Stimulated activated memory B cell treated with anti-CD40 and anti-IgM and Interleukin-4, amounts not matched to agents 10 μg/mL and 1 μg/mL and 100 μg/mL, for 72 hours (primary cell): ENCODE measurements at places on chromosomes 5 and 9.

DNA sequence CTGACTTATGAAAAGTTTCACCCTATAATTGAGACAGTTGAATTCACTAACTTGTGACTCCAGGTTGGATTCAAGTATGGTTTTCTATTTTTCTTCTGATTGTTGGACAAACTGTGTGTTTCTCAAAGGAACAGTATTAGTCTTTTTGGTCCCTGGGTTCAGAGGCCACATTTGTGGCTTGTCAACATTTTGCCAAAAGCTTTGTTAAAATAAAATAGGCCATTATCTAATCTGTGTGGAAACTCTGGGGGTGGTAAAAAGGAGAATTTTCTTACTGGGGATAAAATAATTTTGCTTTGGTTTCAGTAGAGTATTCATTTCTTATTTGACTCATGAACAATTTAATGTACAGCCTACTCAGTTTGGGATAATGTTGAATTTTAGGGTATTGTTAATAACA lies 166.3 kb downstream of the TMEM167A start:
- no peak overlapping the region for H3K4me3 ChIP-seq
- no peak overlapping the region for H3K27ac ChIP-seq
- H3K4me1 ChIP-seq, result no peaks in the 10 kb centered on the region
- no peaks in the 10 kb centered on the region for H3K27me3 ChIP-seq
- H3K36me3 ChIP-seq, result peaks cover 7% of the 10 kb centered on the region

DNA sequence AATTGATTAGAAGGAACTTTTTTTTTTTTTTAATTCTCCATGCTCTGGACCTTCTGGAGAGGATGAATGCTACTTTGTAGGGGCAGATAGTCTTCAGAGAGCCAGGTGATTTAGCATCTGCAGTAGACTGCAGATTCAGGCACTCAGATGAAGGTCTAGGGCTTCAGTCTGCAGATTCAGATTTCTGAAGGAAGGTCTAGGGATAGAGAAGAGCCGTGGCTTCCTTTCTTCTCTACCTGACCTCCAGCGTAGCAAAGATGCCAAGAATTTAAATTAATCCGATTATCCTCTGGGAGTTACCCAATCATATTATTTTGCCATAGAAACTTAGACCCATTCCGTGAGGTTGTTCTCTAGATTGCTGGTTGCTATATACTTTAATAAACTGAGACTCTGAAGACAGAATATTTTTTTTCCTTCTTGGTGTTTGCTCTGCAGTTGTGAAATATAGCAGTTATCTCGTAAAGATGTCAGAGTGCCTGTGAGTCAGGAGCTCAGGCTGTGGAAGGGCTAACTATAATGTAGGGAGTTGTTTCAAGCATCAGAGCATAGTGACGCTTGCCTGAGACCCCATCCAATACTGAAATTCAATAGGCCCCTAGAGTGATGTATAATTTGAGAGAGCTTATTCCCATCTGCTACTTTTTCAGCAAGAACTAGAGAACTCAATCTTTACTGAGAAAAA lies 132.7 kb upstream of the SLC12A2 start:
- no peak for ATAC-seq
- H3K27ac ChIP-seq, result no peak overlapping the region
- peaks cover 36% of the 10 kb centered on the region for H3K36me3 ChIP-seq
- no peaks in the 10 kb centered on the region for H3K27me3 ChIP-seq
- no peak overlapping the region for H3K4me3 ChIP-seq
- no peaks in the 10 kb centered on the region for H3K4me1 ChIP-seq

- H3K36me3 ChIP-seq, result peaks cover 9% of the 10 kb centered on the region
- peaks cover 12% of the 10 kb centered on the region for H3K4me1 ChIP-seq
- H3K4me3 ChIP-seq, result no peak overlapping the region
- ATAC-seq, result no peak
- no peak overlapping the region for H3K27ac ChIP-seq
Measured at GRCh38 chr9:32398207-32398606, 13.8 kb downstream of the ACO1 start.

DNA sequence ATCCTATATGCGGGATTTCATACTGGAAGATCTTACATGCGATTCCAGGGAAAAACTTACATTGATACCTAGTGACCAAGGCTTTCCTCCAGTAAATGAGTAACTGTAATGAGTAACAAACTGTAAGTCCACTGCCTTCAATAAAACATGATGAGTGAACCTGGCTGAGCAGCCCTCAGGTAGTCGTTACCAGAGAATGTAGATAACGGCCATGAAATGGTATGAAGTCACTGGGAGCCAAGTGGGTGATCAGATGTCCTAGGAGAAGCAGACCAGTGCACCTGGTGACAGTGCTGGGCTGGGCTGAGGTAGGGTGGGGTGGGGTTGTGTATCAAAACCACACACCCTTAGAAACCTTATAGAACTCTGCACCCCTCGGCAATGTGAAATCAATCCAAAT lies 203.6 kb downstream of the ALDH1A1 start:
- no peak overlapping the region for H3K27ac ChIP-seq
- H3K4me1 ChIP-seq, result no peaks in the 10 kb centered on the region
- no peak for ATAC-seq
- H3K4me3 ChIP-seq, result no peak overlapping the region

DNA sequence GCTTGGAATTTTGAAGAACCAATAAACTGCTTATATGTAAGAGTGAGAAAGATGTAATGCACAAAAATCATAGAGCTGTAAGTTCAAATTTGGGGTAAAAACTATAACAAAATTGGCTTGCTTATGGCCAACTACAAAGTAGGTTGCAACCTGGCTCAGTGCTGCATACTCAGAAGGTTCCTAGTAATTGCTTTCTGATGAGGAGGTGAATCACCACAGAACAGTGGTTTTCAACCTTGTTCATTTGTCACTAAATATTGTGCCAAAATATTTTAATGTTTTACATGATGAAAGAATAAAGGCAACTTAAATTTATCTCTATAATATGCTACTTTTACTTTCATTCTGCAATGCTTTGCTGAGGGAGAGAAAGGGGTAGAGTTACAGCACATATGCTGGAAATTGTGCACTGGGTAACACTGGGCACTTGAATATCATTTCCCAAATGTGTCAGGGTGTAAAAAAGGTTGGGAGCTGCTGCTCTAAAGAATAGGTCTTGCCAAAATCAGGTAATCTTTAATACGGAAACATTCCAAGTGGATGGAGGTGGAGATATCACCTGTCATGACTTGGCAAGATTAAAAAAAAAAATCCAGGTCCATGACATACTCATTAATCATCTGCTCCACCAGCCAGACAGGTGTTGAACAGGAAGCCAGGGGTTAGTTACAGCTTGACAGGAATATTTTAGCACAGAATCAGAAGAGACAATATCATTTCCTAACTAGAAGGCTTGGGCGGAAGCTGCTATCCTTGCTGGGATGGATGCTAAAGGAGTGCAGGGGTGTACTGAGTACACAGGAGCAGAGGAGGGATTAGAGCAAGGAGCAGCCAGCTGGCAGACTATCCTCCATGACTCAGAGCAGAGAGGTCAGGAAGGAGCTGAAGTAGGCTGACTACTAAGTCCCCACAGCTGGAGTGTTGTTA lies 34.6 kb upstream of the CCL21 start:
- ATAC-seq, result no peak
- no peak overlapping the region for H3K4me3 ChIP-seq
- H3K27ac ChIP-seq, result no peak overlapping the region
- no peaks in the 10 kb centered on the region for H3K36me3 ChIP-seq

- ATAC-seq, result no peak
- H3K4me1 ChIP-seq, result no peaks in the 10 kb centered on the region
- H3K4me3 ChIP-seq, result no peak overlapping the region
- no peak overlapping the region for H3K27ac ChIP-seq
- H3K36me3 ChIP-seq, result no peaks in the 10 kb centered on the region
Measured at GRCh38 chr9:104256031-104256695, 162.1 kb downstream of the SMC2 start.

DNA sequence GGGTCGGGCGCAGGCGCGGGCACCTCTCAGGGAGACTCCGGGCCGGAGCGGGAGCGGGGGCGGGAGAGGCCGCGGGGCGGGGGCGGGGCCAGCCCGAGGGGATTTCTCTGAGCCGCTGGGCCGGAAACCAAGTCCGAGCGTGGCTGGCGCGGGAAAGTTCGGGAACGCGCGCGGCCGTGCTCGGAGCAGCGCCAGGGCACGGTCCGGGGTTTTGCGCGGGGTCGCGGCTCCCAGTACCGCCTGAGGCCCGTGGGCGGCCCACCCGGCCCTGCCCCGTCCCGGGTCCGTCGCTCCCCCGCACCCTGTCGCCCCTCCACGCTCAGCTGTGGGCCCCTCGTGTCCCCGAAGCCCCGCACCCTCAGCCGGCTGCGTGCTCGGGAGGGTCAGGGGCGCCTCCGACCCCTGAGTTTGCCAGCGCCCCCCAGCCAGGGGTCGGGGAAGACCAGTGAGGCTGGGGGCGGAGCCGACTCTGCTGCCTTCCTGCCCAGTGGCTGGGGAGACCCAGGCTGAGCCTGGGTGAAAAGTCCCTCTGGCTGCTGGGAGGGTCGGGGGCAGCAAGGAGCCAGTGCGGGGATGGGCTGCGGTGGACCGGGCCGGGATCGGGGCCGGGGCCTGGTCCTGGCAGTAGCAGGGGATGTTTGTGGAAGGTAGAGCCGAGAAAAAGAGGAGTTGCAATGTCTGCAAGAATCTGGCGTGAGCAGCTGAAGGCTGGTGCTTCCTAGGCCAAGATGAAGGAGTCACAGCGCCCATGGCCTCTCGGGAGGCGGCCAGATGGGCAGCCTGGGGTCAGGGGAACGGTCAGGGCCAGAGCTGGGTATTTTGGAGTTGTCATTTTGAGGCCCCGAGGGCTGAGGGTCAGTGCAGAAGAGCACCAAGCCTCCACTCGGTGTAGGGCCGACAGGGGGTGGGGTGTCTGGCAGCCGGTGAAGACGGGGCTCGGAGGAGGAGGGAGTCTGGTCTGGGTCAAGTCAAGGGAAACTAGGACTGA lies 588 bp downstream of the TRAF2 start:
- peak overlapping the region; percentile 95 for H3K4me3 ChIP-seq
- H3K27me3 ChIP-seq, result no peaks in the 10 kb centered on the region
- ATAC-seq, result peak; percentile 32
- peaks cover 41% of the 10 kb centered on the region for H3K4me1 ChIP-seq

GRCh38 chr9:16869131-16869881 lies 1.2 kb downstream of the BNC2 start:
- H3K27ac ChIP-seq, result no peak overlapping the region
- H3K4me3 ChIP-seq, result no peak overlapping the region
- no peak for ATAC-seq
- H3K36me3 ChIP-seq, result no peaks in the 10 kb centered on the region
- H3K4me1 ChIP-seq, result no peaks in the 10 kb centered on the region

- ATAC-seq, result no peak
- no peak overlapping the region for H3K27ac ChIP-seq
- no peak overlapping the region for H3K4me3 ChIP-seq
Measured at GRCh38 chr9:19358701-19359100, 21.3 kb downstream of the RPS6 start.

DNA sequence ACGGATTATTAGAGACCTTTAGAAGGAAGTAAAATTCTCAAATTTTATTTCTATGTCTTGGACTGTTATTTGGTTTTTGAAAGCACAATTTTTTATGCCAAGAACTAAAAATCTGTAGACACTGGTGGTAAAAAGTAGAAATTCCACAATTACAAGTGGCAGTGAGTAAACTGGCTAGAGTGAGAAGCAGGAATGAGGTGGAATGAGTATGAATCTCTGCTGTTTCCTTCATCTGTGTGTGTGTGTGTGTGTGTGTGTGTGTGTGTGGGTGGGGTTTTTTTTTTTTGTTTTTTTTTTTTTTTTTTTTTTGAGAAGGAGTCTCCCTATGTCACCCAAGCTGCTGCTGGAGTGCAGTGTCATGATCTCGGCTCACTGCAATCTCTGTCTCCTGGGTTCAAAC lies 94.2 kb downstream of the TLE4 start:
- no peaks in the 10 kb centered on the region for H3K27me3 ChIP-seq
- ATAC-seq, result no peak
- no peak overlapping the region for H3K4me3 ChIP-seq
- peaks cover 46% of the 10 kb centered on the region for H3K4me1 ChIP-seq

GRCh38 chr5:171736976-171737891 lies 48.4 kb upstream of the SMIM23 start:
- no peak overlapping the region for H3K4me3 ChIP-seq
- peaks cover 5% of the 10 kb centered on the region for H3K27me3 ChIP-seq
- peaks cover 8% of the 10 kb centered on the region for H3K4me1 ChIP-seq
- no peaks in the 10 kb centered on the region for H3K36me3 ChIP-seq
- H3K27ac ChIP-seq, result no peak overlapping the region

- H3K36me3 ChIP-seq, result no peaks in the 10 kb centered on the region
- peak overlapping the region; percentile 90 for H3K27ac ChIP-seq
- no peaks in the 10 kb centered on the region for H3K27me3 ChIP-seq
- H3K4me3 ChIP-seq, result peak overlapping the region; percentile 79
Measured at GRCh38 chr9:89522261-89522958, 24.5 kb upstream of the SEMA4D start.

DNA sequence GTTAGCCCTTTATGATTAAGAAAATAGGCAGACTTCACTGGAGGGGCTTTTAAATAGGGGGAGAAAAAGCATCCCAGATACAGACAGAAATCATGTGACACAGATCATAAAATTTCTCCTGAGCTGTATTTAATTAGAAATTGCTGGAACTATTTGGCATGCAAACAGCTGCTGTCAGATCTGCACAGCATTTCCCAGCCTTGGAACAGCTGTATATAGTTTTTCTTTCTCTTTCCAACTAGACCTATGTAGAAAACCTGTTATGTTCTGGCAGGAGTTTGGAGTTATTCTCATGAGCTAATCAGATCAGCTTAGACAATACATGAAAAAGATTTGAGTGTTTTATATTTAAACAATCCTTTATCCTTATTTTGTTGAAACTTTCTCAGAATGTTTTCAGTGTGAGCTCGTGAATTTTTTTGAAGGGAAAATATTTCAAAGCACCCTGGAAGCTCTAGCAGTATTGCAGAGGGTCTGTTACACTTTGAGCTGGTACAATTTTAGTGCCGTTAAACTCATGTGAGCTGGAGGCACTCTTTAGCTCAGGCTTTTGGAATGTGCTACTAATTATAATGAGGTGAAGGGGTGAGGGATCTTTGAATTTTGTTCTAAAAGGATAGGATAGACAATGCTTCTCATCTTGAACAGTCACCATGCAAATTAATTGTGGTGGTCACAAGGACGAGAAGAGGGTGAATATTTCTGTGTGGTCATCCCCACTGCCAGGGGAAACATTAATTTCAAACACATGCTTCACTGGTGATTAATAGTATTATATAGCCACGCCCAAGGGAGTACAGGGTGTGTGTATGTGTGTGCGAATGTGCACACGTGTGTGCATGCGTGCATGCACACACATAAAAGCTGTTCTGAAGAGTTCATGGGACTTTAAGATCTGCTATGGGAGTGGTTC lies 239.4 kb upstream of the FBXL7 start:
- no peaks in the 10 kb centered on the region for H3K4me1 ChIP-seq
- no peak overlapping the region for H3K4me3 ChIP-seq
- H3K36me3 ChIP-seq, result no peaks in the 10 kb centered on the region
- H3K27ac ChIP-seq, result no peak overlapping the region
- H3K27me3 ChIP-seq, result no peaks in the 10 kb centered on the region

DNA sequence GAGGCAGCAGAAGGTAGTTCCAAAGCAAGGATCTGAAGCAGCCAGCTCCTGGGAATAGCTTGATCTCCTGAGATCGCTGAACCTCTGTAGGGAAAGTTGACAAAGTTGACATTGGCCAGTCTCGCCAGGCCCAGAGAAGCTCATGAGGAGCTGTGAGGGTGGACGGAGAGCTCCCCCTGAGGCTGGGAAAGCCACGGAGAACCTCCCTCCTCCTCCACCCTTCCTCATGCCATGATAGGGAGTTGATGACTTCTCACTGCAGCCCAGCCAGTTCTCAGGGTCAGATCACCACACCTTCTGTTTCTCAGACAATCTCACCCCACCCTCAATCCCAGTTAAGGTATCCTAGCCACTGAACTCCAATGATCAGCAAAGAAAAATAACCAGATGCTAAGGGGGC lies 30.4 kb upstream of the KCNV2 start:
- H3K27me3 ChIP-seq, result no peaks in the 10 kb centered on the region
- no peaks in the 10 kb centered on the region for H3K4me1 ChIP-seq
- H3K36me3 ChIP-seq, result no peaks in the 10 kb centered on the region
- H3K27ac ChIP-seq, result no peak overlapping the region
- H3K4me3 ChIP-seq, result no peak overlapping the region
